ENCODE measurements at places on chromosomes 2 and 18.

DNA sequence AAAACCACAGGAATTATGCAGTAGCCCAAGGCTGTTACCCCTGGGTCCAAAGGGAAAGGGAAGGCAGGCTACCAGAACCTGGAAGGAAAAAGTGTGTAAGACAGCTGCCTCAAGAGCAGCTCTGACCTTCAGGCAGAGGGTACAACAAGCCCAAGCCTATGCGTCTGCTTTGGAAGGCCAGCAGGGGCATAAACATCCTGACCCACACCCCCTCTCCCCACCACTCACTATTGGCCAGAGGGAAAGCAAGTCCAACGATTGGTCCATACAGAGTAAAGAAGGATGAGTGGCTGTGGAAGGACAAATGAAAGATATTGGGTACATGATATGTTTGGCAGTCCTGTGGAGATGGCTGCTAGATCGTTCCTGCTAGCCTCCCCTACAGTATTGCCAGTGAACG lies 227.6 kb upstream of the HNRNPA3 start:
- no peak for DNase-seq

GRCh38 chr2:226405465-226405864 lies 394.2 kb downstream of the IRS1 start:
- DNase-seq = no peak

DNA sequence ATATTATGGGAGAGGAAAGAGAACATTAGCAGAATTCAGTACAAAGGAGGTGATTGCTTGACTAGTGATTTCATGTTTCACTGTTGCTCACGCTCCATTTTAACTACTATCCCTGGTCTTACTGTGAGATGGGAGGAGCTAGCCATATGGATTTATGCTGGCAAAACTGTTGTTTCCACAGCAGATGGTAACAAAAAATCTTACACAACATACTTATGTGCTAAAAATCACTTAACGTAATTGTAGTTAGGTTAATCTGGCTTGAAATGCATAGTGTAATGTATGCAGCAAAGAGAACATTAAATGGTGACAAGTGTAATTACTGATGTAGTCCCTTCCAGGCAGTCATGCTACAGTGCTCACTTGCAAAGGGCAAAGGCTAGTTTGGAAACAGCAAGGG lies 155.6 kb upstream of the LYPD1 start:
- no peak for DNase-seq

DNA sequence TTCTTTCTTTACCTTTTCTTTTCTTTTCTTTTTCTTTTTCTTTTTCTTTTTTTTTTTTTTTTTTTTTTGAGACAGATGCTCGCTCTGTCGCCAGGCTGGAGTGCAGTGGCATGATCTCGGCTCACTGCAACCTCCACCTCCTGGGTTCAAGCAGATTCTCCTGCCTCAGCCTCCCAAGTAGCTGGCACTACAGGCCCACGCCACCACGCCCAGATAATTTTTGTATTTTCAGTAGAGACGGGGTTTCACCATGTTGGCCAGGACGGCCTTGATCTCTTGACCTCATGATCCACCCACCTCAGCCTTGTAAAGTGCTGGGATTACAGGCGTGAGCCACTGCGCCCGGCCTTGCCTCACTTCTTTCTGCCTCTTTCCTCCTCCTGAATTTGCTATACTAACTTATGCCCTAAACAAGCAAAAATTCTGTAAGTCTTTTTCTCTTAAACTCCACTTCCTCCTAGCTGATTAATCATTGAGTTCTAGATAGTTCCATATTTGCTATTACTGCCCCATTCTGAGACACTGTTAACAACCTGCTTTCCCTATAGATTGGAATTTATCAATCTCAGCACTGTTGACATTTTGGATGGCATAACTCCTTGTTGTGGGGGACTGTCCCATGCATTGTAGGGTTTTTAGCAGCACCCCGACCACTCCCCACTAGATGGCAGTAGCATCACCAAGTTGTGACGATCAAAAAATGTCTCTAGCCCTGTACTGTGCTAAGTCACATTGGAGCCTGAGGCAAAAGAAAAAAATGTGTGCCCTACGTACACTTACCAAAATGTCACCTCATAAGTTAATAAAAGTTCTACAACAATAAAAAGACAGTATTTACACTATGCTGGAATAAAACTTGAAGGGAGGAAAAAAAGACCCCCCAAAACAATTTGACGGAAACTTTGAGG lies 16.4 kb upstream of the THADA start:
- DNase-seq = no peak

DNA sequence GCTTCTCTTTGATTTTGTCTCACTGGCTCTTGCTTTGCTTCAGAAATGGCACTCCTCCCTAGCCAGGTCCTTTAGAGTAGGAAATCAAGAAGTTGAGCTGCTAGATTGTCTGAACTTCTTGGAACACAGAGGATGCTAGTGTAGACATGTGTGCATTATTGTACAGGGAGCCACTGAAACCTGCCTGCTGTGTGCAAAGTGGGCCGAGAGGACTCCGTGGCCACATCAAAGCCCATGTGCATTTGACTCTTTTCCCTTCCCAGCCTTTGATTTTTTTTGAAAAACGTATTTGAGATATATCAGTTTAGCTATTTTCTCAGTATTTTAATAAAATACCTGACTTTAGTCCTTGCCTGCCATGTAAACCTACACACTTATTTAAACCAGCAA lies 83.1 kb downstream of the TMEM247 start:
- no peak for DNase-seq

GRCh38 chr18:25019931-25020330 lies 332.0 kb downstream of the ZNF521 start:
- DNase-seq = no peak

- DNase-seq = no peak
These were observed 84.9 kb upstream of the HPCAL1 start for GRCh38 chr2:10217489-10218435.

GRCh38 chr2:29010946-29011345 lies 29.8 kb downstream of the TOGARAM2 start:
- no peak for DNase-seq

DNA sequence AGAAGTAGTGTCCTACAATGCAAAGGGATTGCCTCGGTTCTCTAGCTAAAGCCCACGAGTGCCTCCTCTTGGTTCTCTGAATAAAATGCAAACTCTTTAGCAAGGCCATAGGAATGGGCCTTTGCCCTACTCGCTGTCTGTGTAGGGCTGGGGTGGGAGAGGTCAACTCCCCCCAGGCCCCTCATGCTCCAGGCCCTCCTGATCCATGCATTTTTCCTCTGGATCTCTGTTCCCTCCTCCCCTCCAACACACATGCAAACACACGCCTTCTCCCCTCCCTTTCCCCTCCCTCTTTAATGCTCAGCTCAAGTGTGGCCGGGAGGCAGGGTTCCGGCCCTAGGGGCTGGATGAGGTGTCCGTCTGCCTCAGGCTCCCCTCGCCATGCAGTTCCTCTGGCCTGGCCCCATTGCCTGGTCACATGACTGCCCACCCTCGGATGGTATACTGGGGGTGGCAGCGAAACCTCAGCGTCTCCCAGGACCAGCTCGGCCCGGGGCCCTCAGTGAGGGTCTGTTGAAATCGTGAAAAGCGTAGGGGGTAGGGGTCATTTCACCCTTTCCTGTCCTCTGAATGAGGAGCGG lies 14.9 kb upstream of the KLF11 start:
- no peak for DNase-seq

GRCh38 chr2:12567411-12567810 lies 149.3 kb upstream of the TRIB2 start:
- DNase-seq = no peak

GRCh38 chr2:206970589-206971360 lies 31.5 kb downstream of the CPO start:
- DNase-seq = no peak

GRCh38 chr2:217617616-217618022 lies 385.2 kb downstream of the TNS1 start:
- no peak for DNase-seq

DNA sequence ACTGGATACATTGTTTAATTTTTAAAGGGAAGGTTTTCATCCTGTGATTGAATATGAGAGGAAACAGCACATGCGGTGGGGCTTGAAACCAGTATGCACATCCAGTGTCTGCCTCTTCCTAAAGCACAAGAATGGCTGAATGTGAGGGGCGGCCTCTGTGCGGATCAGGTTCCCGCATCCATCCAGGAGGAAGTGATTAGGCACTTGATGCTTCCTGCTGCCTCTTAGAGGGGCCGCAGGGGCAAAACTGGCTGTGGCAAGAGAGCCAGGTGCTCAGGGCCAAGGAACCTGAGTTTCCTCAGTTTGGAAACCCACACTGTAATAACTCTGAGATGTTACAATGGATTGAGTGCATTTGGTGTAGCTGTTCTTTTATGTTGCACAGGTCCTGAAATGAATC lies 48.8 kb downstream of the THNSL2 start:
- DNase-seq = no peak

DNA sequence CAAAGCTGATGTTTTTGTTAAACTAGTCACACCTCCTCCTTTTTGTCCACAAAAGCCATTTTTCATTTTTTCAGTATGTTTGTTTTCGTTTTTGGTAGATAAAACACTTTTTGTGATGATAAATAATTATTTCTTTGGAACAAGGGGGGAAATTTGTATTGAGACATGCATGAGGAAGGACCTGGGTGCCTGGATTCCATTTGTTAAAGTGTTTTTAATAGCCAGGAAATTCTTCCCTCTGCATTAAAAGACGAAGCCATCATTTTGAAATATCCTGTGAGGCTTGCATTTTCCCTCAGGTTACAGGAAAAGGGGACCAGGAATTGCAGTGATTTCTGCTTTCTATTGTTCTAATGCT lies 52.1 kb upstream of the CTLA4 start:
- DNase-seq = no peak

DNA sequence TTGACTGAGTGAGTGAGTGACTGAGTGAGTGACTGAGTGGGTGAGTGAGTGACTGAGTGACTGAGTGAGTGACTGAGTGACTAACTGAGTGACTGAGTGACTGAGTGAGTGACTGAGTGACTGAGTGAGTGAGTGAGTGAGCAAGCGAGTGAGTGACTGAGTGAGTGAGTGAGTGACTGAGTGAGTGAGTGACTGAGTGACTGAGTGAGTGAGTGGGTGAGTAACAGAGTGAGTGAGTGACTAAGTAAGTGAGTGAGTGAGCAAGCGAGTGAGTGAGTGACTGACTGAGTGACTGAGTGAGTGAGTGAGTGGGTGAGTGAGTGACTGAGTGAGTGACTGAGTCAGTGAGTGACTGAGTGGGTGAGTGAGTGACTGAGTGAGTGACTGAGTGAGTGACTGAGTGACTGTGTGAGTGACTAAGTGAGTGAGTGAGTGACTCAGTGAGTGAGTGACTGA lies 11.9 kb downstream of the MAL start:
- DNase-seq = no peak

DNA sequence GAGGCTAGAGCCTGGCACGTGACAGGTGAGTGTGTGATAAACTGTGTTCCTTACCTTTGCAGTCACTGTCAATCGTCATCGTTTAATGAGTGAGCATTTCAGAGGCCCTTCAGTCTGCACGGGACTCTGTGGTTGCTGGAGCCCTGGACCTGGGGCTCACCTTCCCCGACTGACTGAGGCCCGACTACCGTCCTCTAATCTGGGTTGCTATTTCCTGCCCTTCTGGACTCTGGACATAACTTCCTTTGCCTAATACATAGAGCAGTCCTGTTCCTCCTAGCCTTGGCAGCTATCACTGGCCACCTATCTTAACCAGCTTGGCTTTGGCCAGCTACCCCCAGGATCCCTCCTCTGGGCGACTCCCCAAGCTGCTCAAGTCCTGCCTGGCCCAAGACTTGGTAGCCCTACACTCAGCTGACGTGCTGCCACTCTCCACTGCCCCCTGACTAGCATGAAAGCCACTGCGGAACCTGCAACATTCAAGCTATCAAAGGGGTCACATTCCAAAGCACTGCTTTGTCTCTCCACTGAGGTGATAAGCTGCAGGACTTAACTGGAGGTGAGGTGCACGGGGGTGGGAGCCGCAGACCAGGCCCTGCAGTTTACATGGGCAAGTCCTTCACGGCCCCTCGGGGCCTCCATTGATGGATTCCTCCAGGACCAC lies 11.1 kb upstream of the RAB17 start:
- DNase-seq = no peak

- no peak for DNase-seq
These were observed 5.4 kb upstream of the SLC3A1 start for GRCh38 chr2:44269831-44270230.

DNA sequence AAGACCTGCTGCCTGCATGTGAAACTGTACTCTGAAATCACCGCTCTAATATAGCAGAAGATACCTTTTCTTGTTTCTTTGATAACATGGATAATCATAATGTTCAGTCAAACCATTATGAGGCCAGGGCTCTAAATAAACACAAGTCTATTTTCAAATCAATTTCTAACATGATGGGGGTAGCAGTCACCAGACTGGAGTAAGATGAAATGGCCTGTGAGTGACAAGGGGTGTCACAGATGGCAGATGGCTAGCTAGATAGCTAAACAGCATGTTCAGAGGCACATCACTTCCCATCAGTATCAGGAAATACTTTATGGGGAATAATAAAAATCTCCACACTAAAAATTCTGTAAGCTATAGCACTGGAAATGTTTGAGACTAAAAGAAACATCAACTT lies 14.0 kb downstream of the MBD2 start:
- DNase-seq = no peak

GRCh38 chr18:64002581-64002980 lies 32.7 kb downstream of the SERPINB8 start:
- no peak for DNase-seq

- no peak for DNase-seq
These were observed 17.3 kb upstream of the CRIM1 start for GRCh38 chr2:36338124-36338826.

DNA sequence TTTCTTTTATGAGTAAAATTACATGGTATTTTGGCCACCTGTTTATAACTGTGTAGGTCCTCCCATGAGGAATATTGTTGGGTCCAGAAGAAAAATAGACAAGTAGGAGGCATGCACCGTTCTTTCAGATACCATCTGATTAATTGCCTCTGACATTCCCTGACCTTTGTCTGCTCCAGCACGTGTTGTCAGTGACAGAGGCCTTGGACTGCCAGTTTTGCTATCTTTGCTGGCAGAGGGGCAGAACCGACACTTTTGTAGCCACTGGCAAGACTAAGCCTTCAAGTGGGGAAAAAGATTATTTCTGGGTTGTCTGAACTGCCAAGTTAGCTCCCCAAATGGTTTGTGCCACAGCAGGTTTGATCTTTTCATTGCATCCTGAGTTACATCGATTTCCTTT lies 276.9 kb downstream of the CAMKMT start:
- no peak for DNase-seq

DNA sequence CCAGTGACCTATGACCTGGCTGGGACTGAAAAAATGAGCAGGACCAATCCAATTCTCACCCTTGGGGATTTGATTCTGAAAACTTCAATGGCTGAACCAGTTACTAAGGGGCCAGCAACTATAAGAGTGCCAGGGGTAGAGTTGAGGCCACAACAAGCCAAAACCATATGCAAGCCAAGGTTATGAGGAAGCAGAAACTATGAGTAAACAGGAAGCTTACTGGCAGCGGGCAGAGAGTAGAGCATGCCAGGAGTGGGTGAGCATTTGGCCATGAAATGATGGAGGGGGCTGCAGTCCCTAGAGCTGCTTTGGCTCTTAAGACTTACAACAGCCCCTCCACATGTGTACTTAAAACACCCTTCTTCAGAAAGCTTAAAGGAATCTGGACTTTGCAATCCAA lies 82.4 kb downstream of the RBMS1 start:
- no peak for DNase-seq
